ENCODE measurements at places on chromosomes 6 and 20. TPM values are rescaled to one million over a fixed set of nuclear protein-coding genes. Genes with fewer than 3 reads are reported as not detected.
A peak's percentile ranks its signal among the peaks of the same experiment; 100 is the strongest.

DNA sequence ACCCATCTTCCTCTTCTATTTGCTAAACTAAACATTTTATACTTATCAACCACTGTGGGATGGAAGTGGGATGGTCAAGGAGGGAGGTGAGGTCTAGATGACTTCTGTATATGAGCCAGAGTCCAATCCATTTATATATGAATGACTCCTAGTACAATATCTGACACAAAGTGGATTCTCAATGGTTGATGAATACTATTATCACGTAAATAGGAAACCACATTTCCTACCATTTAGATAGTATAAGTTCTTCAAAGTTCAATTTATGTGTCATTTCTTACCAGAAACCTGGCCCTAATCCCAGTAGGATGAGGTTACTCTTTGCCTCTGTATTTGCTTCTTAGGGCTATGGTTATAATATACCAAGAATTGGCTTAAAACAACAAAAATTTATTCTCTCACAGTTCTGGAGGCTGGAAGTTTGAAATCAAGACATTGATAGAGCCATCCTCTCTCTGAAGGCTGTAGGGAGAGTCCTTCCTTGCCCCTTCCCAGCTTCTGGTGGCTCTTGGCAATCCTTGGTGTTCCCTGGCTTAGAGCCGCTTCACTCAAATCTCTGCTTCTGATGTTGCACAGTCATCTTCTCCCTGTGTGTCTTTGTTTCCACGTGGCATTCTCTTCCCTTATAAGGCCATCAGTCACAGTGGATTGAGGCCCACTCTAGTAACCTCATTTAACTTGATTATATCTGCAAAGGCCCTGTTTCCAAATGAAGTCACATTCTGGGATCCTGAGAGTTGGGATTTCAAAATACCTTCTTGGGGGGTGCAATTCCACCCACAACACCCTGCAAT, 41.0 kb upstream of the RAB23 start:
- peak; percentile 99 for DNase-seq

- no peak for DNase-seq
Measured at GRCh38 chr20:31833130-31833930, 12.1 kb downstream of the FOXS1 start.

DNA sequence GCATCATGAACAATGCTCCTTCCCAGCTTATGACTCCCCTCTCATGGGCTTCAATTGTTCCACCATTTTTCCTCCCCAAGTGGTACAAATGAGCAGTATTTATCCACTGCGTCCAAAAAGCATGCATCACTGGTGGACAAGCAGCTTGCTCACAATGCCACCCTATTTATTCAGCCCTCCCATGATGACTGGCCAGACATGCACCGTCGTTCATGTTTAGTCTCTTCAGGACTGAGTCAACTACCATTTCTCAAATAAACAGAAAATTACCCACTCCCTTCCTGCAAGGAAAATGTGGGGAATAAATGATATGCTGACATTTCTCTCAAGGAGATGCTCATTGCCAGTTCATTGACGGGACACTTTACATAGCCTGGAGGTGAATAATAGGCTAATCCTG, 300.4 kb downstream of the C6orf118 start:
- DNase-seq: peak; percentile 56

TRIM40 gene
- not detected for total RNA-seq

Measured in fibroblast of lung (primary cell).